Body of pancreas (tissue), 4 donors: ENCODE measurements at places on chromosomes 1 and 21. TPM values are rescaled to one million over a fixed set of nuclear protein-coding genes. Genes with fewer than 3 reads are reported as not detected.

Gene FGR
- 3.0 TPM for total RNA-seq

Gene MATN1
- total RNA-seq: 0.33 TPM

Gene NHLH2
- not detected for total RNA-seq

Gene FAM151A
- total RNA-seq: not detected

GRCh38 chr1:156082309-156083091 is at the start of gene MEX3A:
MEX3A (minus strand) TSS chr1:156082465; CDS start chr1:156081998, 467 bp downstream.
- peak; percentile 61 for DNase-seq

DNA sequence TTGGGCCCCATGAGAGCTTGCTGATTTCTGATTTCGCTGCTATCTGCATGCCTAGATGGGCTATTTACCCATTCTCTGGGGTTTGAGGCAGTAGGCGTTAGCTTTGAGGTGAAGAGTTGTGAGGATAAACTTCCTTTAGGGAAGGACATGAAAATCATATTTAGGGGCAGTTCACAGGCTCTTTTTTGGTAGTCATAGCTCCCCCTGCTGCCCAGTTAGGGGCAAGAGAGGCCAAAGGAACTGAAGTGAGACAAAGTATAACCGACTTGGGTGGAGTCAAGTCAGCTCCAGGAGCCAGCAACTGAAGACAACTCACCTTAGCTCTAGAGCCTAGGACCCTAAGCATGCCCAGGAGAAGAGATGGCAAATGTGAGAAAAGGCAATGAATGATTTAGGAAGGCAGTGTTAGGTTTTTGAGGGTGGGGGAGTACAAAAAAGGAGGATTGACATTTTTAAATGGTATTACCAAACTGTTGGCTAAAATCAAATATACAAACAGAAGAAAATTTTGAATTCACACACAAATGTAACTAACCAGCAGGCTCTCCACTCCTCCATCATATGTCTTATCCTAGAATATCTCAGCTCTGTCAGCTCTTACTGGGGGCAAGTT is 625.2 kb downstream of the LMO4 start:
- peak; percentile 73 for DNase-seq
